ENCODE measurements at places on chromosomes 12 and 14. TPM values are rescaled to one million over a fixed set of nuclear protein-coding genes. Genes with fewer than 3 reads are reported as not detected.

Gene SYCP3
- total RNA-seq, result not detected

Gene P2RX4
- total RNA-seq, result 13.9 TPM

GRCh38 chr12:91897025-91897515 is 248.6 kb downstream of the BTG1 start:
- no peaks in the 10 kb centered on the region for H3K36me3 ChIP-seq
- H3K4me3 ChIP-seq, result no peak overlapping the region
- no peaks in the 10 kb centered on the region for H3K4me1 ChIP-seq
- H3K27me3 ChIP-seq, result no peaks in the 10 kb centered on the region

DNA sequence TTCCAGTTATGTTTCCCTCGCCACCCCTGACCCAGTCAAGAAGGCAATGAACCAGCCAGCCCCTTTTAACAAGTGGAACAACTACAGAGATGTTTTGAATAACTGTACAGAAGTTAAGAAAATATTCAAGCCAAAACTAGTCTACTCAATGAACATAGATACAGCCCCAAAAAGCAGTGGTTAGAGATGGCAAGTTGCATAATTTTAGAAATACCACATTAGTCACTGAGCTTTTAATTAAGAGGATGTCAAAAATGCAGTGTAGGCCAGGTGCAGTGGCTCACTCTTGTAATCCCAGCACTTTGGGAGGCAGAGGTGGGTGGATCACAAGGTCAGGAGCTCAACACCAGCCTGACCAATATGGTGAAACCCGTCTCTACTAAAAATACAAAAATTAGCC is 27.2 kb downstream of the PROX2 start:
- H3K27me3 ChIP-seq, result no peaks in the 10 kb centered on the region
- H3K4me3 ChIP-seq, result no peak overlapping the region
- peaks cover 12% of the 10 kb centered on the region for H3K4me1 ChIP-seq
- no peaks in the 10 kb centered on the region for H3K36me3 ChIP-seq
- peak; percentile 20 for DNase-seq
- H3K27ac ChIP-seq, result no peak overlapping the region

Gene NTS
- total RNA-seq, result 1.2 TPM

DNA sequence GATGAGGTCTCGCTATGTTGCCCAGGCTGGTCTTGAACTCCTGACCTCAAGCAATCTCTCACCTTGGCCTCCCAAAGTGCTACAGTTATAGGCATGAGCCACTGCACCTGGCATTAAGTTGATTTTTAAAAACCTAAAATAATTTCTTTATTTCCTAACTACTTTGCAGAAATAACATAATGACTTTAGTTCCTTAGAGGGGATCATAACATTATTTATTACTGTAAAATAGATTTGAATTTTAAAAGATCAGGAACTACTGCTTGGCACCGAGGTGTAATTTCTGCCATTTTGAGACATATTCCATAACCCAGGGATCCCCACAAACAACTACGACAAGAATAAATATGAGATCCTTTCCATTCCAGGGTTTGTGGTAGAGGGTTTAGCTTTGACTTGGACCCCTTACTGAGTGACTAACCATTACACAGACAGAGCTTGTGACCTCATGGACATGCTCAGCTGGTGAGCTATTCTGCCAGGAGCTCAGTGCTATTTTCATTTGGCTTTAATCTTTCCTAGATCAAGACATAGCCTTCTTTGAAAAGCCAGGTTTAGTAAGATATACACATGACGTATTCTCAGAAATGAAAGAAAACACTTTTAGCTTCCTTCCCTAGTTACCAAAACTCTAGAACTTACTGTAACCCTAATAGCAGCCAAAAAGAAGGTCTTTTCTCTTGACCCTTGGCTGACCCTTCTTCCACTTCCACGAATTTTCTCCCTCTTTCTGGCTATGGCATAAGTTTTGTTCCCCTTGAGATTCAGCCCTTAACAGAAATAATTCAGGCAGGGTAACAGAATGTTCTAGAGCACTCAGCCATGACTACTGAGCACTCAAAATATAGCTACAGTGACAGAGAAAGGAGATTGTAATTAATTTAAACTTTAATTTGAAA is 75.1 kb upstream of the NUDT4 start:
- H3K4me3 ChIP-seq, result no peak overlapping the region
- H3K27ac ChIP-seq, result peak overlapping the region; percentile 95
- H3K36me3 ChIP-seq, result no peaks in the 10 kb centered on the region
- peaks cover 4% of the 10 kb centered on the region for H3K4me1 ChIP-seq
- H3K27me3 ChIP-seq, result no peaks in the 10 kb centered on the region

Gene GUCY2C
- total RNA-seq, result 0.09 TPM

- no peak overlapping the region for H3K27ac ChIP-seq
- H3K4me3 ChIP-seq, result no peak overlapping the region
- no peak for DNase-seq
- no peaks in the 10 kb centered on the region for H3K27me3 ChIP-seq
- H3K36me3 ChIP-seq, result no peaks in the 10 kb centered on the region
Observed at GRCh38 chr14:83594874-83595273, 1935.1 kb upstream of the FLRT2 start.
